ENCODE measurements at places on chromosomes 12 and 14. TPM values are rescaled to one million over a fixed set of nuclear protein-coding genes. Genes with fewer than 3 reads are reported as not detected.

CRACR2A gene
- total RNA-seq, result not detected

GRCh38 chr14:58979325-58979724 is 209.1 kb upstream of the DAAM1 start:
- DNase-seq, result no peak

DNA sequence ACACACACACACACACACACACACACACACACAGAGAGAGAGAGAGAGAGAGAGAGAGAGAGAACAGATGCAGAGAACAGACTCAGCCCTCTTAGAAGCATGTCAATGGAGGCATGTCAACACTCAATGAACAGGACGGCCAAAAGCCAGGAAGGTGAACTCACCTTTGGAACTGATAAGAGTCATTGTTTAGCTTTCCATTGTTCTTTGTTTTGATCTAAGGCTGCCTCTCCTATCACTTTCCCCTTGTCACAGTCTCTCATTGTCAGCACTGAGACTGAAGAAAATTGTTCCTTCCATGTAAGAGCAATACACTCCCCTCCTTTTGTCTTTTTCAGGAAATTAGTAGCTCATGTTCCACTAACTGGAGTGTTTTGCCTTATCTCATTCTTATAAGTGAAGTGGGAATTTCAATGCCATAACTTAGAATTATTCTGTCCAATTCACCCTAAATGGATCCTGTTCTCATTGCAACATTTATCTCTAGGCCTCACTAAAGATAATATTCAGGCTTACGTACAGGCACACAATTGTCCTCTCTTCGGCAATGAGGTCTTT is 218.0 kb downstream of the DUSP6 start:
- no peak for DNase-seq

DNA sequence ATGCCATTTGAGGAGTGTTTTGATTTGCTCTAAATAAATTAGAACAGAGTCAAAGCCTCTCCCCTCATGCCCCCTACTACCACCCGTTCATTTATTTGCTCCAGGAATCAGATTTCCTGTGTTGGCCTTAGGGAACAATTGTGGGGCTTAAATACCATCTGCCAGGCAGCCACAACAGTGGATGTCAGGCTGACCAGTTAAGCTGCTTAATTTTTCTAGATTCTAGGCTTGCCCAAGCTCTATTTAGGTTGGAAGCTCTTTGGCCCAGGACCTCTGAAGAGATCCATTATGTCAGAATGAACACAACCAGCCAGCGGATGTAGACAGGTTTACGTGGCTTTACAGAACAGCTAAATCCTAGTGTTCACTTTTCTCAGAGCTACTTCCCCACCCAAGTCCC is 1.0 kb upstream of the TIMELESS start:
- no peak for DNase-seq

KRT72 gene
- total RNA-seq, result not detected

DNA sequence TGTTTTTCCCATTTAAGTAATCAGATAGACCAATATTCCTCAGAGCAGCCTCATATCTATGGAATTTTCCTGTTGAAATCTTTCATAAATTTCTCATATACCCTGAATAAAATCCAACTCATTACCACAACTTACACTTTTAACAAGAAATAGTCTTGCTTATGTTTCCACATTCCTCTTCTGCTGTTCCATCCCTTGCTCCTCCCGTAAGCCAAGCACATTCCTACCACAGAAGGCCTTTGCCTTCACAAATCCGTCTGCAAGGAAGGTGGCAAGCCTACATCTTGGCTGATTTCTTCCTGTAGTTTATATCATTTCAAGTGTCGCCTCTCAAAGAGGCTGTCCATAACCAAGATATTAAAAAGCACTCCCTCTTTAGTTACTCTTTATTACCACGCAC is 127.7 kb downstream of the C12orf50 start:
- DNase-seq, result no peak

DNA sequence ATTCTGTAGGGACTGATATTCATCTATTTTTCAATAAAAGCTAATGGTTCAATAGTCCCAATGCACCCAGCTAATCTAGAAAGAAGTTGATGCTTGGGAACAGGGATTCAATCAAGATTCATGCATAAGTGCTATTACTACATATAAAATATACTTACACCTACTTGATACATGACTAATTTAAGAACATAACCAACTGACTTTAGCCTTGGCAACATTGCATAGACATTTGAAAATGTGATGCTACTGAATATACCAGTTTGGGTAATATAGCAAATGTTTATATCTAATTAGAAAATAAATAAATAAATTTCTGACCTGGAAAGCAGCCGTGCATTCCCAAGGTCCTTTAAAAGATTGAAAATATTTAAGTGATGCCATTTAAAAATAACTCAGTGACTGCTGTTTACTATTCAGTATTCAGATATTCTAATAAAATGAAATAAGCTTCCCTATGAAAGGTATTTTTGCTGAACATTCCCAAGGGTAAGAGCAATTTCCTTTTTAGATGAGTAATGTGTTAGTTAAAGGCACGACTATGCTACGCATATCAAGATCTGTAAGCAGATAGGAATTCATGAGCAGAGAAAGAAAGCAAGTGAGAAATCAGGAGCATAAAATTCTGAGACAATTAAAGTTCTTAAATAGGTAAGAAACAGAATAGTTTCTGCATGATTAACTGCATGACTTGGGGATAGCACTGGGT is 160.6 kb upstream of the SYT1 start:
- DNase-seq, result peak; percentile 93

LALBA gene
- total RNA-seq, result not detected

CLEC4C gene
- total RNA-seq, result not detected

GRCh38 chr14:80213602-80214001 is 2.3 kb upstream of the DIO2 start:
- DNase-seq, result peak; percentile 79

Measured in M059J (cell line).